ENCODE measurements at places on chromosomes 11 and 22.

- no peak overlapping the region for H3K27ac ChIP-seq
- H3K36me3 ChIP-seq, result peaks cover 12% of the 10 kb centered on the region
- no peaks in the 10 kb centered on the region for H3K27me3 ChIP-seq
- H3K4me1 ChIP-seq, result no peaks in the 10 kb centered on the region
Measured at GRCh38 chr11:100980156-100980555, 149.5 kb downstream of the PGR start.

DNA sequence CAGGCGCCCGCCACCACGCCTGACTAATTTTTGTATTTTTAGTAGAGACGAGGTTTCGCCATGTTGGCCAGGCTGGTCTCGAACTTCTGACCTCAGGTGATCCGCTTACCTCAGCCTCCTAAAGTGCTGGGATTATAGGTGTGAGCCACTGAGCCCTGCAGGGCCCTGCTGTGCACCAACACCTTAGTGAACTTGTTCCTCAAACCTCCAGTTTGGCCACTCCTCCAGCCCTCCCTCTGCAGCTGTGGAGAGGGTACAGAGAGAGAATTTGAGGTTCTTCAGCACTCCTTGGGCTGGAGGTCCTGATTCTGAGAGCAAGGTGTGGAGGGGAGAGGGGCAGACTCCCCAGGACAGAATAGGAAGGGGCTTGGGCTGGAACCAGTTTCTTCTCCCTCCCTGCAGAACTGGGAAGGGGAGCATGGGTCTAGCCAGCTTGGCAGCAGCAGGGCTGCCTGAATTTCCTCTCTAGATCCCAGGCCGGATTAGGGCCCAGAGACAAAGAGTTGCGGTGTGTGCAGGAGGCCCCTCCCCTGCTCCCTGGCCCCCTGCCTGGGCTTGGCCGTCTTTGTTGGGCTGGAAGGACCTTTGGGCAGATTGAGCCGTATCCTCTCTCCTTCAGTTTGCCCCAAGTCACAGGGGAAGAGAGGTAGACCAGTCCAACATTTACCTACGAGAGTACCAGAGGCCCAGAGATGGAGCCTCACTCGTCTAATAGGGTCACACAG lies 2.3 kb upstream of the PEX16 start:
- DNase-seq, result no peak
- no peak overlapping the region for H3K27ac ChIP-seq
- peaks cover 10% of the 10 kb centered on the region for H3K4me1 ChIP-seq
- no peak overlapping the region for H3K4me3 ChIP-seq

DNA sequence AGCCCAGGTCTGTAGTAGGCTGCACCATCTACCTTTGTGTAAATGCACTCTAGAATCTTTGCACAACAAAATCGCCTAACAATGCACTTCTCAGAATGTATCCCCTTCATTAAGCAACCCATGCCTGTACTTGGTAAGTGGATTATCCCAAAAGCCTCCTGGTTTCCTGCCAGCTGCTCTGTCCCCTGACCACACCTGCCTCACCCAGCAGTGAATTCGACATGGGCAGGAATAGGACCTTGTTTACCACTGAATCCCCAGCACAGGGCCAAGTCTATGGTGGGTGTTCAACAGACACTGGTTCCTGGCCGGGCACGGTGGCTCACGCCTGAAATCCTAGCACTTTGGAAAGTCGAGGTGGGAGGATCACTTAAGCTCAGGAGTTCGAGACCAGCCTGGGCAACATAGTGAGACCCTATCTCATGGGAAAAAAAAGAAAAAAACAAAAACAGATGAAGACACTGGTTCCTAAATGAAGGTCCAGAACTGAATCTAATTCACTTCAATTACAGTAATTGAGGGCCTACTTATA lies 5.1 kb upstream of the SYCE3 start:
- peak overlapping the region; percentile 97 for H3K27ac ChIP-seq
- no peaks in the 10 kb centered on the region for H3K36me3 ChIP-seq
- no peaks in the 10 kb centered on the region for H3K27me3 ChIP-seq
- no peak for DNase-seq
- no peak overlapping the region for H3K4me3 ChIP-seq
- H3K4me1 ChIP-seq, result peaks cover 31% of the 10 kb centered on the region

- H3K27ac ChIP-seq, result no peak overlapping the region
- no peak overlapping the region for H3K4me3 ChIP-seq
- no peaks in the 10 kb centered on the region for H3K27me3 ChIP-seq
- H3K4me1 ChIP-seq, result peaks cover 16% of the 10 kb centered on the region
Measured at GRCh38 chr22:21624880-21625791, 4.7 kb downstream of the YDJC start.

DNA sequence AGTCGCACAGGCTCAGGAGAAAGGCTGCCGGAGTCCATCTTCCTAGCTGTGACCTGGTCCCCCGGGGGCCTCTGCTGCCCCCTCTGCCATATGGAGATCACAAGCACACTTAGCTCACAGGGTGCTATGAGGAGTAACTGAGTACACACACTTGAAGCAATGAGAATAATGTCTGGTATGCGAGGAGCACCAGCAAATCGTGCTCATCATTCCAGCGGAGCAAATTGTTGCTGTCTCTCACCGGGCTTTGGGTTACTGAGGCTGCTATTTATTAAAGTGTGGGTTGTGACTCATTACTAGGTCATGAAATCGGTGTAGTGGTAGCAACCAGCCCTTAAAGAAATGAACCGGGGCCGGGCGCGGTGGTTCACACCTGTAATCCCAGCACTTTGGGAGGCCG lies 48.1 kb upstream of the EIF3D start:
- no peak overlapping the region for H3K4me3 ChIP-seq
- H3K27ac ChIP-seq, result no peak overlapping the region
- DNase-seq, result no peak
- H3K36me3 ChIP-seq, result no peaks in the 10 kb centered on the region

Measured in liver (tissue), 10 donors.